ENCODE measurements at places on chromosomes 1 and 21.

GRCh38 chr1:31505911-31506497, 70.3 kb upstream of the TINAGL1 start:
- no peak for DNase-seq

- no peak for DNase-seq
Measured at GRCh38 chr1:28010969-28011368, 51.2 kb downstream of the XKR8 start.

GRCh38 chr1:11784993-11785769, 20.6 kb downstream of the MTHFR start:
- no peak for DNase-seq

GRCh38 chr1:38101037-38101785, 54.6 kb upstream of the POU3F1 start:
- DNase-seq: no peak

DNA sequence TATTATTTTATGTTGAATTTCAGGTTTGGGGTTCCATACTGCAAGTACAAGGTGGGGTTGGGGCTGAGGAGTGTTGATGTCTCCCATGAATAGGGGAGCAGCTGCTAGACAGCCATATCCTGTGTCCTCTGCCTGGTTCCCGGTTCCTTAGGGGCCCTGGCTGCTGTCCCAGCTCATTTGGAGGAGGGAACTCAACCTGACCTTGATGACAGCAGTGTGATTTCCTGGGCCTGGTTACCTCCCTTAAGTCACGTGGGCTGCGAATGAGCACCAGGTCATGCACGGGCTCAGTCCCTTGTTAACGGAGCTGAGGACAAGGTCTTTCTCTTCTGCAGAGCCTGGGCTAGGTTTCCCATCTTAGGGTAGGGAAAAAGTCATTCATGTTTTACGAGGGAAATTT, 85.1 kb downstream of the MTR start:
- DNase-seq: no peak

DNA sequence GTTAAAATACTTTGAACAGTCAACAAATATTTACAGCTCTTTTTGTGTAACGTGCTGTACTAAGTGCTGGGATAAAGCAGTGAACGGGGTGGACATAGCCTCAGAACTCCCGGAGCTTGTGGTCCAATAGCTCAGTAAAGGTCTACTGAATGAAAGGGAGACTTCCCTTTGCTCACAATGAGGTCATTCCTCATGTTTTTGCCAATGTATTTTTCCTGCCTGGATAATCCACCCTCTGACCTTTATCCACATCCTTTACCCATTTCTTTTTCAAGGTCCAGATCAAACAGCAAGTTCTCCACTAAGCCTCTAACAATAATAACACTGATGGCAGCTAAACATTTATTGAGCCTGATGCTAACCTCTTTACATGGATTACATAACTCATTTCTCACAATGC, 55.9 kb downstream of the LEPR start:
- DNase-seq: no peak

DNA sequence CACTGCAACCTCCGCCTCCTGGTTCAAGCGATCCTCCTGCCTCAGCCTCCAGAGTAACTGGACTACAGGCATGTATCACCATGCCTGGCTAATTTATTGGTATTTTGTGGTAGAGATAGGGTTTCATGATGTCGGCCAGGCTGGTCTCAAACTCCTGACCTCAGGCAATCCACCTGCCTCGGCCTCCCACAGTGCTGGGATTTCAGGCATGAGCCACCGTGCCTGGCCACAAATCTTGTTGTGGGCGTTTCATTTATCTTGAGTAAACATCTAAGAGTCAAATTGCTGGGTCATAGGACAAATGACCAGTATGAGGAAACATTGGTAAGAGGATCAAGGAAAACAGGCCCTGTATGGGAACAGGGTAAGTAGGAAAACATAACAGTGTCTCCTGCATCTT, 17.9 kb downstream of the TMEM200B start:
- no peak for DNase-seq

DNA sequence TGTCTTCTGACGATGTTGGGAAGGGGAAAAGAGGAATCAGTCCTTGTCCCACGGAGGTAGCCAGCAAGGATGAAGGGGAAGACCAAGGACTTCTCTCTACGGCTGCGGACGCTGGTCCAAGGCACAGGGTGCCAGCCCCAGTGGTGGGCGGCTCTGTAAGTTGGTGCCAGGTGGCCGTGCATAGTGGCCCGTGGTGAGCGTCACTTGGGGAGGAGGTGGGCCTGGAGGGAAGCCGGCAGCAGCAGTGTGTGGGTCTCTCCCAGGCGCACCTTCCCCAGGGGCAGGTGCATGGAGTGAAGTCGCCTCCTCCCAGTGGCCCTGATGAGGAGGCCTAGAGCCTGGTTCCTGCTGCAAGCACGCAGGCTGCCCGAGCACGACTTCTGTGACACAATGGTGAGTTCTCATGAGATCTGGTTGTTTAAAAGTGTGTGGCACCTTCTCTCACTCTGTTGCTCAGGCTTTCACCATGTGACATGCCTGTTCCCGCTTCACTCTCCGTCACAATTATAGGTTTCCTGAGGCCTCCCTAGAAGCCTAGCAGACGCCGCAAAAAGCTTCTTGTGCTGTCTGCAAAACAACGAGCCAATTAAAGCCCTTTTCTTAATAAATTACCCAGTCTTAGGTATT, 43.6 kb upstream of the TIAM1 start:
- no peak for DNase-seq

DNA sequence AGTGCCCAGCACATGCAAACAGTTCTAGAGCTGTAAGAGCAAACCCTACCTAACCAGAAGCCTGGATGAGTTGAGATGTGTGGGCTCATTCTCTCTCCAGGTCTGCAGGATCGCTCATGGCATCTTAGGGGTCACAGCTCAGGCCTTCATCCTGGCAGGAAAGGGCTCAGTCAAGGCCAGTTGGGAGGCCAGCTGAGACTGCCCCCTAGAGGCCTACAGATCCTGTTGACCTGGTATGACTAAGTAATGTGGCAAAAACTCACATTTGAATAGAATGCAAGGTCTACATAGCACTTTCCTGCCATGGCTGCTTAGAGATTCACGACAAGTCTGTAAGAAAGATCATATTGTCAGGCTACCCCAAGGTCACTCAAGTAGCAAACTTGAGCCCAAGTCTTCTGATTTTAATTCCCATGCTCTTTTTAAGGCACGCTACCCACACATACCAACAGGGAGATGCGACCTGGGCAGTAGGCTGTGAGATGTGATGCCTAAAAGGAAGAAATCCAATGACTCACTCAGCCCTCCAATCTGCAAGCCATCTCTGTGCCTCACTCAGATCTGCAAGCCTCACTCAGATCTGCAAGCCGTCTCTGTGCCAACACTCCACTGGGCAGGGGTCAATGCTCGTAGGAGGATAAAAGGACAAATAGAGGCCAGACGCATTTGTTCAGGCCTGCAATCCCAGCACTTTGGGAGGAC, 5.1 kb upstream of the CAPN8 start:
- DNase-seq: no peak

DNA sequence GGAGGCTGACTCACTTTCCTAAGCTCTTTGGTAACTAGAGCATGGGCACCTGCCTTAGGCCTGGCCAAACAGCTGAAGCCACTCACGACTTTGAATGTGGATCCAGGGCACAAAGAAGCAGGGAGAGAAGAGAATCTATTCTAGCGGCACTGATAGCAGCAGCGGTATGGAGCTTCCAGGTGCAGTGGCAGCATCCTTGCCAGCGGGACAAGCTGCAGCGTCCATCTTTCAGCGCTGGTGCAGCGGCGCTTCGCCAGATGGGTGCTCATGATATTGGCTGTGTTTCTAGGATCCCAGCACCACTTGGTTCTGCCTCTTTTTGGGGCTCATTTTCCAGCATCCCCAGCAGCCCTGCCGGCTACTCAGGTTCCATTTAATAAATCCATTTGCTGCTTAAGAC, 184.2 kb downstream of the SLC44A5 start:
- no peak for DNase-seq

GRCh38 chr1:62926681-62927252, 142.8 kb downstream of the ATG4C start:
- no peak for DNase-seq

DNA sequence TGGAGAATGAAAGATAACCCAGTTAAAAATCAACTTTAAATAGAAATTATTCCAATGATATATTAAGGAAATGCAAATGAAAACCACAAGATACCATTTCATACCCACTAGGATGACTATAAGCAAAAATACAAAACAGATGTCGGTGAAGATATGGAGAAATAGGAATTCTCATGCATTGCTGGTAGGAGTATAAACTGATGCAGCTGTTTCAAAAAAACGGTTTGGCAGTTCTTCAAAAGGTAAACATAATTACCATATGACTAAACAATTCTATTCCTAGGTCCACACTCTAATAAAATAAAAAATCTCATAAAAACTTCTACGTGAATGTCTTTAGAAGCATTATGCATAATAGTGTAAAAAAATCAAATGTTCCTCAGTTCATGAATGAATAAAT, 763.3 kb upstream of the BRINP3 start:
- DNase-seq: no peak

DNA sequence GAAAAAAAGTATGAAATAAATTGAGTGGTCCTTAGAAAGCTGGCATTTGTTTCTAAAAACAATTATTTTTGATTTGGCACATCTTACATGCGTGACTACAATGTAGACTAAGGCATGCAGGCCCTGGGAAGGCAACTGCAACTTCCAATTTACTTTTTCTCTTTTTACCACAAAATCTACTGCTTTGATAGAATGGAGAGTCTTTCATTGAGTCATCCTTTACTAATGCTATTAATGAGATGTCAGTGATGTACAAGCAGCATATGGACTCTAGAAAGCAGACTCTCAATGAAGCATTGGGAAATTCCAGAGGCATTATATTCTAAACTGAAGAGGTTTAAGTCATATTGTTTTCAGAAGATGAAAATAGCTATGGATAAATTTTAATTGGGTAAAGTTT, 29.6 kb upstream of the PRRX1 start:
- DNase-seq: no peak

DNA sequence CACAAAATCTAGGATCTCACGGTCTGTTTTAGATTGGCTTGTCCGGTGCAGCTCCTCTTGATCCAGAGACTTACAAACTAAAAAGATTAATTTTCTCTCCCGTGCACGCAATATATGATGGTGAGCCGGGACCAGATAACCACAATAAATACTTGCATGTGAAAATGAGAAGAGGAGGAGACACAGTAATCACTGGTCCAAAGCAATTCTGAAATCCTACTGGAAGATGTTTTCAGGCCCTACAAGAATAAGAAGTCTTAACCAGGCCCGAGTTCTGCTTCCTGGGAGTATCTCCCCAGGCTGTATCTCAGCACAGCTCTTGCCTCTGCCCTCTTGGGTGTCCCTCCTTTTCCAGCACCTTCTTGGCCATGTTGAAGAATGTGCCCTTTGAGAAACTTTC, 1.0 kb upstream of the WDR4 start:
- no peak for DNase-seq

DNA sequence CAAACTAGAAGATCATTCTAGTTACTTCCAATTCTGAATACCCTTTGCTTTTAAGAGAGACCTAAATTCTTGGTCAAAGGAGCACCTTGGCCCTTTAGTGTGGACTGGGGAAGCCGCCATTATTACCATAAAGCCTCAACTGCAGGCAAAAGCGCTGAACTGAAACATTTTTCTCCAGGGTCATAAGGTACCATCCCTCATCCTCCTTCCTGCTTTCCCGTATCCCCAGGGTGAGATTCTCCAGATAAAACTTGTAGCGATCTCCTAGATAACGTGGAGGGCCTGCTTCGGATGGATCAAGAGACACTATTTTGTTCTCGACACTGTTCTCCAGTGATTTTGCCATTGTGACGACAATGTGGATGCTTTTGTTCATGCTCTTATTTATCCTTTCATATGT, 9.8 kb downstream of the SLAMF1 start:
- no peak for DNase-seq

DNA sequence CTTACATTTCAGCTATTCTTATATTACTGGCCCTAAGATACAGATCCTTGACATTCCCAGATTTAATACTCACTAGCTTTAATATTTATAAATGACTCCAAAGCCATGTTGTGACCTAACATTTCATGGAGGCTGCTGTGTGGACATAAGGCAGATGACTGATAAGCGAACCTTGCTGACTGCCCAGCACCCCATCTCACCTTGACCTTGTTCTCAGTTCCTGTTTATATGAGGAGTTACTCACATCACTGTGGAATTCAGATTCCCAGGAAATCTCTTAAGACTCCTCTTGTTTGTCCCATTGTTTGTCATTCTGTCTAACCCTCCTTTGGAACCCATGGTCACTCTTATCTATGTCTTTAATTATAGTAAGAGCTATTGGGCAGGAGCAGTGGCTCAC, 21.9 kb downstream of the RAB3B start:
- no peak for DNase-seq

GRCh38 chr1:248155927-248156326, 11.0 kb downstream of the OR2M5 start:
- DNase-seq: no peak

DNA sequence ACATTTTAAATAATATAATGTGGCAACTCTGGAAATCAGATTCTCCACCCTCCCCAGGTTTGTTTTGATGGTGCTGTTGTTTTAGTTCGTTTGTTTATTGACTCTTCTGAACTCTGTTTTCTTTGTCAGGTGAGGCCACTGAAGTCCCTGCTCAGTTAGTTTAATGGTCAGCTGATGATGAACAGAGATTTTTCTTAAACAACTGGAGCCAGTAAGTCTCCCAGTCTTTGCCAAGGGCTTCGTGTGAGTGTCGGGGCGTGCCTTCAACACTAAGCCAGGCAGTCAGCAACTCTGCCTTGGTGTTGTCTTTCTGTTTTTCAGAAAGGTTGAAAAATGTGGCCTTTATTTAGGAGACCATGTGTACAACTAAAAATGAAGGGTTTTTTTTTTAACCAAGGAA, 58.9 kb downstream of the TEX35 start:
- no peak for DNase-seq

DNA sequence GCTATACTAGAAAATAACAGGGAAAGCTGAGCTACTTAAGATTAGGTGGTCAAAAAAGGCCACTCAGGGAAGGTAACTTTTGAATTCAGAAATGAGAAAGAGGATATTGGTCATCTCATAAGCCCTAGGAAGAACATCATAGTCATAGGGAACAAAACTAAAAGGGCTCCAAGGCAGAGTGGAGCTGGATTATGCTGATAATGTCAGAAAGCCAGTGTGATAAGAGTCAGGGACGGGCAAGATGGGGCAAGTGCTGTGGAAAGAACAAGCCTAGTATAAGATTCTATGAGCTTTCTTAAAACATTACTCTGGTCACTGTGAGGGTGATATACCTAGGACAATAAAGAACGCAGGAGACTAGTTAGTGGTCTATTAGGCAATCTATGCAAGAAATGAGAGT, 106.6 kb downstream of the DUSP10 start:
- DNase-seq: no peak

GRCh38 chr1:34549199-34549598, 205.6 kb upstream of the GJB5 start:
- no peak for DNase-seq
